ENCODE measurements at places on chromosomes 4 and X.

DNA sequence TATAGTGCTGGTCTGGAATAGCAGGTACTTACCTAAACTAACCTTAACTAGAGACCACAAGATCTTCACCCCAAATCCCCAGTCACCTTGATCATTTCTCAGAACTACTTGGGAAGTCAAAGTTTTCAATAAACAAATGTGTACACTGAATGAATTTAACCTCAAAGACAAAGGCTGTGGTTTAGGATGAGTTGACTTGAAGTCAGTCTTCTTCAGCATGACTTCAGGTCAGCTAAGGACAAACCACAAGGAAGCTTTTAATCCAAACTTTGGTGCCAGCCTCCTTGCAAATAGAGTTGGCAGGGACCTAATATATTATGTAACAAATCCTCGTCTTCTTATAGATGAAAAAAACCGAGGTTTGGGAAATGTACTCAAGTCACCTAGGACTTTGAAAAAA is 21.2 kb upstream of the VCX2 start:
- DNase-seq = no peak

GRCh38 chr4:138644322-138644721 is 371.3 kb upstream of the NOCT start:
- DNase-seq = no peak

- no peak for DNase-seq
These were observed 159.5 kb upstream of the USP38 start for GRCh38 chr4:143025081-143025704.

DNA sequence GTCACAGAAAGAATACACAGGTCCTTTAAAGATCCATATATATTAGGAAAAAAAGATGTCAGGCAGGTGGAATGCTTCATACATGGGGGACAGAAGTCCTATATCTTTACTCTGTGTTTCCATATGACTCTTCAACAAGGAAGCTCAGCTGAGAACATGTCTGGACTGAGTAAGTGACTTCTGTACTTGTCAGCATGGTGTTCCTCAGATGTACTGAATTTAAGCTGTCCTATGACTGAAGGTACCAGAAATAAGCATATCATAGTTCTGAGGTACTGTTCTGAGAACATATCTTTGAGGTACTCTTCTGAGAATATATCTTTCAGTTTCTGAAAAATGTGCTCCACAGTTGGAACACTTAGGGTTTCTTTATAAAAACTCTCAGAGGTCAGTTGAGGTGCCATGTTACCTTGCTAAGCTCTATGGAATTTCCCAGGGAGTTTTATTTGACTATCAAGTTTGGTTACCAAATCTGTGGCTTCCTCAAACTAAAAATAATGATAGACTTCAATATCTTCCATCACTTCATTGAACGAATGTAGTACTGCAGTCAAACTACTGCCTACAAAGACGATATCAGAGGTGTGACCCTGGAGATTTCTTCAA is 597.2 kb upstream of the GNPDA2 start:
- no peak for DNase-seq

GRCh38 chr4:60721685-60722084 is 478.4 kb upstream of the ADGRL3 start:
- no peak for DNase-seq

GRCh38 chr4:23887173-23887572 is 2.7 kb downstream of the PPARGC1A start:
- no peak for DNase-seq

- no peak for DNase-seq
These were observed 20.8 kb upstream of the MRFAP1 start for GRCh38 chr4:6619466-6620255.

DNA sequence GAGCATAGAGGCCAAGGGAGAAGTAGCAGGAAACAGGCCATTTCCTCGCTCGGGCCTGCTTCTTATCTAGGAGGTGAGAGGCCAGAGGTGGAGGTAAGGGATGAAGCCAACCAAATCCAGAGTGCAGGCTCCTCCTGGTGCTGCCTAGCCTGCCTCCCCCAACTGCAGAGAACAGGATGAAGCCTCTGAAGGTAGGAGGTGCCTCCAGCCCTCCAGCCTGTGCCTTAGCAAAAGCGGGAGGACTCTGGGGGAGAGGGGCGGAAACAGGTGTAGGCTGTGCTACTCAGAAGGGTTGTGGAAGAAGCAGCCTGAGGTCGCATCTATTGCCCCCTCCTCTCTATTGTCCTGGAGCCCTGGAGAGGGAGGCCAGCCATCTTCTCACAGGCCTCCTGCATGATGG is 2.9 kb upstream of the MTM1 start:
- DNase-seq = no peak

GRCh38 chr4:112185334-112185733 is 40.1 kb downstream of the FAM241A start:
- DNase-seq = no peak

- no peak for DNase-seq
These were observed 25.7 kb upstream of the TMEM131L start for GRCh38 chr4:153440475-153440874.

Data from stimulated activated CD4-positive, alpha-beta T cell treated with anti-CD3 and anti-CD28 coated beads, Interleukin-1b, Interleukin-23, amount 100 ng/mL, for 4 hours (primary cell).